ENCODE measurements at places on chromosomes 13 and 19.

DNA sequence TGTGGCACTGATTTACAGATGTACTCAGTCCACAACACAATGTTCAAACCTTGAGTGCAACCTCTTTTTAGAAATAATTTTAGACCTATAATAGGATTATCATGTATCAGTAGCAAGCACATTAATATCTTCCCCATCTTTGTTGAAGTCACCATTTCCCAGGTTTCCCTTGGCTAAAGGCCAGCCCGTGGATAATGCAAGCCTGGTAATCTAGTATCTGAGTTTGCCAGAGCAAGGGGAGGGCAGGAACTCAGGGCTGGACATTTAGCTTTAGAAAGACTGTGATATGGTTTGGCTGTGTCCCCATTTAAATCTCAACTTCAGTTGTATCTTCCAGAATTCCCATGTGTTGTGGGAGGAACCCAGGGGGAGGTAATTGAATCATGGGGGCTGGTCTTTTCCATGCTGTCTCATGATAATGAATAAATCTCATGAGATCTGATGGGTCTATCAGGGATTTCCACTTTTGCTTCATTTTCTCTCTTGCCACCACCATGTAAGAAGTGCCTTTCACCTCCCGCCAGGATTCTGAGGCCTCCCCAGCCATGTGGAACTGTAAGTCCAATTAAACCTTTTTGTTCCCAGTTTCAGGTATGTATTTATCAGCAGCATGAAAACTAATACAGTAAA lies 37.7 kb downstream of the SLC6A16 start:
- no peak for DNase-seq

- DNase-seq, result no peak
Measured at GRCh38 chr13:106183410-106184065, 351.9 kb downstream of the EFNB2 start.

GRCh38 chr13:113855931-113856715 lies 7.8 kb downstream of the GAS6 start:
- DNase-seq, result no peak

- DNase-seq, result no peak
Measured at GRCh38 chr13:99506634-99507033, 5.4 kb downstream of the TM9SF2 start.

- no peak for DNase-seq
Measured at GRCh38 chr13:96785986-96786385, 208.3 kb downstream of the OXGR1 start.

- no peak for DNase-seq
Measured at GRCh38 chr13:64165826-64166225, 2750.2 kb upstream of the PCDH20 start.

- DNase-seq, result no peak
Measured at GRCh38 chr13:114152831-114153371, 20.5 kb upstream of the RASA3 start.

DNA sequence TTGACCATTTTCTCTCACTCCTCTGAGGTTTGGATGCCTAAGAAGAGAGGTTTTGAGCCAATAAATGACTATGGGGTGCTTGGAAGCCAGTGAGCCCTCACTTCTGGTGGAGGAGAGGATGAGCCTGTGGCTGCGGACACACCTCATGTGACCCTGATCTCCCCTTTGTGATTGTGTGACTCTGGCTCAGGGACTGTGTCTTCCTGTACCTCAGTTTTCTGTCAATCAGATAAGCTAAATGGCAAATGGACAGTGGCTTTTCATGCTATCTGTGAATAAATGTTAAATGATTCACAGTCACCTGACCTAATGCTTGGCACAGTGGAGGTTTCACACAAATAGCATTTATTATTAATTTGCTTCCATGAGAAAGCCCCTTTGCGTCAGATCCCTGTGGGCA lies 2.7 kb downstream of the PSG8 start:
- DNase-seq, result no peak

GRCh38 chr19:47730910-47731309 lies 14.4 kb upstream of the NOP53 start:
- DNase-seq, result no peak

Measured in AG04449 (cell line).